ENCODE measurements at places on chromosomes 12 and 14.

GRCh38 chr14:93832665-93833064 is 44.4 kb upstream of the PRIMA1 start:
- no peak for DNase-seq

DNA sequence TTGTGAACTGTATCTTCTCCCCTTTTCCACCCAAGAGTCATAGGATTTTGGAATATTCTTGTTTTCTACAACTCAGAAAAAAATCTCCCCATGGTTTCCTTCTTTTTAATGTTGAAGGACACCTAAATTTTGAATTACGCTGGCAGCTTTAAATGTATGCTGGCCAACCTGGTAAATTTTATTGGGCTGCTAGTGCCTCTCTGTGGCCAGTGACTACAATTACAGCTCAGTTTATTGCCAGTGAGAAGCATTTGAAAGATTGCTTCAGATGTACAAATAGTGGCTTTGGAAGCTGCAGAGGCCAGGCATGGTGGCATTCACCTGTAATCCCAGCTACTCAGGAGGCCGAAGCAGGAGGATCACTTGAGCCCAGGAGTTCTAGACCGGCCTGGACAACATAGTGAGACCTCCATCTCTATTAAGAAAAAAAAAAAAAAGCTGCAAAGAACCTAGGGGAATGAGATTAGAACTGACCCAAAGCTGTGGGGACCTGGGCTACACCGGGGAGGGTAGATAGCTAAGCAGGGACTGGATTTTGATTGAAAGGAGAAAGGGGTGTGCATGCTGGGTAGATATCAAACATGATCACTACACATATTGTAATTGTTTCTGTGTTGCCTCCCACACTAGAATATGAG is 7.6 kb upstream of the RAB21 start:
- peak; percentile 80 for DNase-seq

GRCh38 chr12:44077294-44077693 is 241.4 kb downstream of the TMEM117 start:
- DNase-seq, result no peak

DNA sequence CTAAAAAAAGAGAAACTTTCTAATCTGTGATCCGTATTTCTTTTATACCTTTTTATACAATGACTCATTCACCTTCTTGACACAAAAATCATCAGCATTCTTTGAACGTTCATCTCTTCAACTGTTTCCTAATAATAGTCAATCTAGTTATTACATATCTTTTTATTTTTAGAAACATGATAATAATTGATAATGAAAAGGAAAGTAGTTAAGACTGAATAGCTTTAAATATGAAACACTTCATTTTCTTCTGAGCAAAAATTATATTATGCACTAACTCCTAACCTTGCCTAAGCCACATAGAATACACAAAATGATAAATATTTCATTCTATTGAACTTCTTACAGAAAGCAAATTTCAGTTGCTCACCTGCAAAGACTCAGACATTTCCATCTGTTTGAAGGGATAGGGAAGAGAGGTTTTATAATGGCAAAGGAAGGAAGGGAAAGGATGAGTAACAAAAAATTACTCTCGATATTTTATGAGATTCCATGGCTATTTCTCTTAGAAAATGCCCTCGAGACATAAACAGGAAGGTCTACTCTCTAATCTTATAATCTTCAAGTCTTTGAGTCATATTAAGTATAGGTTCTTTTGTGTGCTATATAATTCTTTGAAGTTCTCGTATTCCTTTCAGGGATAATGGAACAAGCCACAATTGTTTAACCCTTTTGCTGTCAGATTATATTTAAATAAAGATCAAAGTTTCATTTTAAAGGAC is 7.5 kb upstream of the KLHL42 start:
- peak; percentile 29 for DNase-seq

- DNase-seq, result no peak
Measured at GRCh38 chr12:104551313-104551931, 94.7 kb downstream of the CHST11 start.

GRCh38 chr12:124752437-124753227 is 111.0 kb downstream of the SCARB1 start:
- DNase-seq, result peak; percentile 86

GRCh38 chr12:42017051-42017450 is 127.6 kb downstream of the GXYLT1 start:
- DNase-seq, result no peak

GRCh38 chr12:94636462-94637085 is 13.8 kb downstream of the TMCC3 start:
- DNase-seq, result no peak

- no peak for DNase-seq
Measured at GRCh38 chr12:40986001-40986400, 202.1 kb upstream of the PDZRN4 start.

DNA sequence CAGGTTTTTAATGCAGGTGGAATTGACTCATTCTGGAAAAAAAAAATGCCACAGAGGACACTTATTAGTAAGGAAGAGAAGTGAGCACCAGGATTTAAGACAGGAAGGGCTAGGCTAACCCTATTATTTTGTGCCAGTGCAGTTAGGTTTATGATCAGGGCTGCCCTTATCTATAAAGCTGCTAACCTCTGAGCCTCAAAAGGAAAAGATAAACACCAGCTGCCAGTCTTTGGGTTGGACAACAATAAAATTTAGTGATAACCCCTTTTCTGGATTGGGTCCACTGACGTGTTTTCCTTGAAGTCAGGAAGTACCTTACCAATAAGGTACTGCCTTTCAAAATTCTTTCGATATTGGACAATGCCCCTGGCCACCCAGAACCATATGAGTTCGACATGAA is 128.9 kb downstream of the NUBPL start:
- no peak for DNase-seq

GRCh38 chr12:104586351-104586919 is 129.7 kb downstream of the CHST11 start:
- no peak for DNase-seq

DNA sequence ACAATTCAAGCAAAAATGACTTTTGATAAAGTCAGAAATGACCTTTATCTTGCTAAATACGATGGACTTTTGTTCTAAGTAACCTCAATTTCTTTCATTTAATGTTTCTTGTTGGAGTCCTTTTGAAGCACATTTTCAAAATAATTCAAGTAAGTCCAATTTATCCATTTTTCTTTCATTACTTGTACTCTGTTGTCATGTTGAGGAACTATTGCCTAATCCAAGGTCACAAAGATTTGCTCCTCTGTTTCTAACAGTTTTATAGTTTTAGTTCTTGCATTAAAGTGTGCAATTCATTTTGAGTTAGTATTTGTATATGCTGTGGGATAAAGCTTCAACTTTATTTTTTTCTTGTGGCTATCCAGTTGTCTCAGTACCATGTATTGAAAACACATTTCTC is 66.7 kb downstream of the CCER1 start:
- no peak for DNase-seq

GRCh38 chr14:22417914-22418313 is 171.1 kb downstream of the DAD1 start:
- DNase-seq, result no peak

DNA sequence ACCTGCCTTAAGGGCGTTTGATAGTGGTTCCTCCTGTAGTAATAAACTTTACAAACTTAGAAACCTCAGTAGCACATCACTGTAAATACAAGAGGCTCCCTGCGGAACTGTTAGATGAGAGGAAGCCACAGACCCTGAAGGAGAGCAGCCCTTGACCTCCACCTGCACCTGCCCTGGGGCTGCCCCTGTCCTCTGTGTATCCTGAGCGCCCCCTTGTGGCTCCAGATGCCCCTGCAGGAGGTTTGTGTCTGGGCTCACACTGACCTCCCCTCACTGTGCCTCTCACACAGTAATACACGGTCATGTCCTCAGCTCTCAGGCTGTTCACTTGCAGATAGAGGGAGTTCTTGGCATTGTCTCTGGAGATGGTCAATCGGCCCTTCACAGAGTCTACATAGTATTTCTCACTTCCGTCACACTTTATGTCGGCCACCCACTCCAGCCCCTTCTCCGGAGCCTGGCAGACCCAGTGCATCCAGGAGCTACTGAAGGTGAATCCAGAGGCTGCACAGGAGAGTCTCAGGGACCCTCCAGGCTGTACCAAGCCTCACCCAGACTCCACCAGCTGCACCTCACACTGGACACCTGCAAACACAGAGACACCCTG is 1059.8 kb downstream of the TMEM121 start:
- no peak for DNase-seq

DNA sequence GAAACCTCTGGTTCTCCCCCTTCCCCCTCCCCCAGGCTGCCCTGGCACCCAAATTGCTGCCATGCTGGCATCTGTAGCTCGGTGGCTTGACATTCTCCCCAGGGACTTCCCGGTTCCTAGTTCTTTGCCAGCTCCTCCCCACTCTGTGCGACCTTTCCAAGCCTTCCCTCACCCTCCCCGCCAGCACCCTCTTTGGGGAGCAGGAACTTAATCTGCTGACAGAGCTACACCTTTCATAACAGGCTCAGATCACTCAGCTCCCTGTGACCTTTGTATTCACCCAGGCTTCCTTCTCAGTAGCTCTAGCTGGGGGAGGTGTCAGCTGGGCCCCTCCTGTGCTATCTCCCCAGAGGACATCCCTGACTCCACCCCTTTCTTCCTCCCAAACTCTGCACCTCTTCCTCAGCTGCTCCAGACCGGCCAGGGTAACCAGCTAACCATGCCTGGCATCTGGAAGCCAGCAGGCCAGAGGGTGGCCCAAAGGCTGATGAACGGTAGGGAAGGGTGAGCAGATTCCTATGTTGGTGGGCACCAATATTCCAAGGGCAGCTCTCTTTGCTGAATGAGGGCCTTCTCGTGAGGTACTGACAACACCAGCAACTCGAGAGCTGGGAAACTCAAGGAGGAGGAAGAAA is 1.8 kb upstream of the COX14 start:
- DNase-seq, result no peak

GRCh38 chr12:81252228-81252627 is 174.3 kb downstream of the ACSS3 start:
- DNase-seq, result peak; percentile 13
